Ascending aorta (tissue), 2 donors: ENCODE measurements at places on chromosomes 12 and 14. TPM values are rescaled to one million over a fixed set of nuclear protein-coding genes. Genes with fewer than 3 reads are reported as not detected.
A peak's percentile ranks its signal among the peaks of the same experiment; 100 is the strongest.

The HHIPL1 gene
- total RNA-seq = 11.9 TPM

GRCh38 chr14:24261969-24262327 lies 1.0 kb downstream of the TGM1 start:
- DNase-seq = no peak

GRCh38 chr14:53038629-53039028 lies 87.8 kb upstream of the FERMT2 start:
- no peak for DNase-seq

- no peak for DNase-seq
These were observed 101.8 kb upstream of the ATF1 start for GRCh38 chr12:50662116-50662510.

- DNase-seq = no peak
These were observed 2.5 kb upstream of the DACT1 start for GRCh38 chr14:58635091-58635830.

GRCh38 chr12:120847392-120847791 lies 56.8 kb downstream of the SPPL3 start:
- DNase-seq = no peak

DNA sequence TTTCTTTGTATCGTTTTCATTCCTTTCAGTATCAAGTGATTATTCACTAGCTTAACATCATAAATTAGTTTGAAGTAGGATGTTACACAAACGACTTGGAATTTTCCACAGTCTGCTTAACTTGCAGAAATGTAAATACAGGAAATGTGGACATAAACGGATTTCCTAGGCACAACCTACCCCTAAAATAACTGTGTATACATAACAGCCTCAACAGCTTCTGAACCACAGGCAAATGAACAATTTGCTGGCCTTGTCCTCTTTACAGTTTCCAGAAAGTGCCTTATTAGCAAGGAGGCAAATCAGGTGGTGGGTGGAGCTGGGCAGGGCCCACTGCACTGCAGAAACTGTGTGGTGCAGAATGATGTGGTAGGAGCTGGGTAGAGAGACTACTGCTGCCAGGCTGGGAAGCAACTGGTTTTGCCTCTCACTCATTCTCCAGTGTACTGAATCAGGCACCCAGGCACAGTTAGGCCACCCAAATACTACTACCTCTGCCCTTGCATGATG lies 14.1 kb downstream of the DRAM1 start:
- peak; percentile 70 for DNase-seq

The ACOT6 gene
- total RNA-seq = not detected

DNA sequence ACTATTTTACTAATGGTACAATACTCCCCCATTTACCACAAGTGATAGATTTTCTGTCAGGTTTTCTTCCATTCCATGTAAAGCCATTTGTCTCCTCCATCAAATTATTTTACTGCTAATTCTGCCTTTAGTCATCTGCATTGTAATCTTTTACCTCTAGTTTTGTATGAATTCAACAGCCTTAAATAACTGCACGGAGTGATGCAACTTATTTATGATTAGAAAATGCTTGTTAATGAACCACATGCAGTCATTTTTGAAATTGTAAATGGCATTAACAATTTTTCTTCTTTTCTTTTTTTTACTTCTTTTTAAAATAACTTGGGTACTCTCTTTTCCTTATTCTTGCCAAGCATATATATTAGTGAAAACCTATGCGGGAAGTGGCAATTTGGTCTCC lies 71.5 kb downstream of the RESF1 start:
- DNase-seq = no peak

DNA sequence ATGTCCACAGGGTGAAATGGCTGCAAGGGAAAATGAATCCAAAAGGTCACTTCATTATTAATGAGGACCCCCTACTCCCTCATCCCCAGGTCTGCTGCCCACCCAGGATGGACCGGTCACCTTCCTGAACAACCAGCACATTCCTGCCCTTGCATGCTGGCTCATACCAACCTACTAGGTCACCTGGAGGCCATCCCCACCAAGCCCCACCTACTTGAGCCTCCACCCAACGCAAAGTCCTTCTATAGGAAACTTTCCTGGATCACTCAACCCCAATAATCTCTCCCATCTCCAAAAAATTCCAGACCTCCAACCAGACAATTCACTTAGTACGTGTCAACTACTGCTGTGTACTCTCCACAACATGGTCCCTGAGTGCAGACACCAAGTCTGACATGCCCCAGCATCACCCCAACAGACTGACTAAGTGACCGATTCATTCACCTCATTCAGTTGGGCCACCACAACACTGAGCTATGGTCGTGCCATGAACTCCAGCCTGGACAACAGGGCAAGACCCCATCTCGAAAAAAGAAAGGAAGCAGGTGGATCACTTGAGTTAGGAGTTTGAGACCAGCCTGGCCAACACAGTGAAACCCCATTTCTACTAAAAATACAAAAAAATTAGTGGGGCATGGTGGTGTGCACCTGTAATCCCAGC lies 18.1 kb downstream of the CLMN start:
- no peak for DNase-seq

DNA sequence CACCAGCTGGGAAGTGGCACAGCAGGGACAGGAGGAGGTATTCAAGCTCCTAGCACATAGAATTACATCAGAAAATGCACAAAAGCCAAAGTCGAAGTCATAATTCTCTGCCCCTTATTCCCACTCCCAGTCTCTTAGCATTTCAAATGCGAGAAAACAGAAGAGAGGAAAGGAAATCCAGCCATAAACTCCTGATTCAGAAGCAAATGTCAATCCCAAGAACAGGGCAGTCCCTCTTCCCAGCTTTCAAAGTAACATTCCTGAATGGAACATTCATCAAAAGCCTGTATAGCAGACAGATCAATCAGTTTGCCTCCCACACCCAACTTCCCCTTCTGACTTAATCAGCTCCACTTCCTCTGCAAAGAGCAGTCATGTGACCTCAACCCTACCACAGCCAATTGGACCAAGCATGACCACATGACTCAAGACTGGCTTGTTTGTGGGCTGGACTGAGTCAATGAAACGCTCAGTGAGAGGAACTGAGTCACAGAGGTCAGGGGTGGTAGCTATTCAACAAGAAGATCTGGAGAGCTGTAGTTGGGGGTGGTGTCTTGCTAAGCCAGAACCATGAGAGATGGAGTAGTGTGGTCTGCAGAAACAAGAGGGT lies 41.4 kb upstream of the TUNAR start:
- DNase-seq = no peak

DNA sequence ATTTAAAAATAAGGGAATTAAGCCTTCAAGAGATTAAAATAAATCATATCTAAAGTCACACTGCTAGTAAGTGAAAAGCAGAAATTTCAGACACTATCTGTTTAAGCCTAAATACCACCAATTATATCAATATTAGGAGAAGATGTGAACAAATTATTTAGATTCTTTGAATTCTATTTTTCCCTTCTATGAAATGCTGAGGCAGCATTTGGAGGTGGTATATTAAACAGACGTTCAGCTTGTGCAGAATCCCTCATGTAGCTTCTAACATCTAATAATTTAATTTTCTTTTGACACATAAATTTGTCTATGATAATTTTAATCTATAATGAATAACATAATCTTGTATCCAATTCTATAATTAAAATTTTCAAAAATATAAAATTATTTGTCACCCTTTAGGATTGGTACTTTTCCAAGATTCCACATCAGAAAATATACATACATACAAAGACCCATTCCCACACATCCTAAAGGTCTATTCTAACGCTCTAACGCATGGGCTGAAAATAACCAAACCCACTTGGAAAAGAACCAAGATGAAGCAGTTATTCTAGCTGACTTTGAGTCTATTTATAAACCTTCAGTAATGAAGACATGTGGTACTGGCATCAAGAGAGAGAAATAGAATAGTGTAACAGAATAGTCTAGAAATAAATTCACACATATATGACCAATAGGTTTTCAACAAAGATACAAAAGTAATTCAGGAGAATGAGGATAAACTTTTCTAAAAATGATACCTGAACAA lies 751.8 kb downstream of the GALC start:
- DNase-seq = no peak
